Vagina (tissue), 2 donors: ENCODE measurements at places on chromosomes 11 and 22. TPM values are rescaled to one million over a fixed set of nuclear protein-coding genes. Genes with fewer than 3 reads are reported as not detected.

The GLB1L3 gene
- 2.2 TPM for total RNA-seq

The NNMT gene
- total RNA-seq: 898 TPM

The ALKBH3 gene
- 33.4 TPM for total RNA-seq

The PARVG gene
- total RNA-seq: 29.5 TPM

The NCAM1 gene
- total RNA-seq: 33.6 TPM

The RAB3IL1 gene
- total RNA-seq: 32.2 TPM

DNA sequence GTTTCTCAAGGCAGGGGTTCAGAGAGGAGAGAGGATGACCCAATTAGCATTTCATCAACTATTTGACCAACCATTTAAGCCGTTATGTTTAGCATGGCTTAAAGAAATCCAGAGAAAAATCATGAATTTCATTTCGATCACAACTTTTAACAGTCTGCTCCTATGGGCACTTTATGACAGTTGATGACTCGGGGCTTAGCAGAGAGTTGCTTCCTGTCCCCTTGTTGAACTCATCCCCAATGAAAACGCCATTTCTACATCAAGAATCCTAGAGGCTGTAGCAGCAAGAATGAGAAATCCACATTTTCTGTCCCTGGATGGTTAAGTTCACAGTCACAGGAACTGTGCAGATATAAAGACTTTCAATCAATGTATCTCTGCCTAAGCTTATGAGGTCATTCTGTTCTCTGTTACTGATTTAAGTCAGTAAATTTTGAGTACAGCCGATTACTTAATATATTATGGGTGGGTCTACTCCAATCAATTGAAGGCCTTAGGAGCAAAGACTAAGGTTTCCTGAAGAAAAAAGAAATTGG lies 81.1 kb downstream of the BDNF start:
- DNase-seq: no peak

DNA sequence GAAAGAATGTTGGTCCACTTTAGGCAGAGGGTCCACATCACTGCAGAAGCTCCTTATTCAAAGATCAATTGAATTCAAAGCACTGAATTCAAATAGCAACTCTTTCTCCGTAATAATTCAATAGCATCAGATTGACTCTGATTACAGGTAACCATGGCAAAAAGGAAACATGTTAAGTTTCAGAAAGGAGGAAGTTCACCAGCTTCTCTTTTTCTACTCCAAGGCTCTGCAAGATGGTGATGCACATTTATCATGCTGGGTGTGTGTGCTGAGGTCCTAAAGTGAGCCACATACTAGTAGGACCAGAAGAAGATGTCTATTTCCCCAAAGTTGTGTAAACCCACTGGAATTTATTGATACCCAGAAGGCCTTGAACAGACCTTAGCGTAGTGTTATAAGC lies 18.0 kb upstream of the DRD2 start:
- no peak for DNase-seq

DNA sequence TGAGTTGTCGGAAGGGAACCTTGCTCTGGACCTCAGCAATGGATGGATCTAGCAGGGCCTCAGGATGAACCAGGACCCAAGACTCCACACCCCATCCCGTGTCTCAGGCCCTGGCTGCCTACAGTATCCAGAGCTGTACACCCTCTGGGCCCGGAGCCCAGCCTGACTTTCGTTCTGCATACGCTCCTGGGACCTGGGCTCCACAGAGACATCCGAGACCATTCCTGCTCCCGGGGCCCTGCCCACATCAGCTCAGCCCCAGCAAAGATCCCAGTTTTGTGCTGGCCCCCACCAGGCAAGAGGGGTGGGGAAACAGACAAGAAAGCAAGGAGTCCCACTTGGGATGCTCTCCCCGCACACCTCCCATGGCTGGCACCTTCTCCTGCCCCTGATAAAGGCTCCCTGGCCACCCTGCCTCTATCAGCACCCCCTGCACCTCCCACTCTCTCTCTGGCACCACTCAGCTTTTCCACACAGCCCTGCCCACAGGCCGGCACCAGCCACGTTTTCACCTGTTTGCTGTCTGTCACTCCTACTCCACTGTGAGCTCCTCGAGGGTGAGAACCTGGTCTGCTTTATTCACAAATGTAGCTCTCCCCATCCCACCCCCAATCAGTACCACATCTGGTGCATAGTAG lies 64.5 kb upstream of the TCF20 start:
- no peak for DNase-seq

DNA sequence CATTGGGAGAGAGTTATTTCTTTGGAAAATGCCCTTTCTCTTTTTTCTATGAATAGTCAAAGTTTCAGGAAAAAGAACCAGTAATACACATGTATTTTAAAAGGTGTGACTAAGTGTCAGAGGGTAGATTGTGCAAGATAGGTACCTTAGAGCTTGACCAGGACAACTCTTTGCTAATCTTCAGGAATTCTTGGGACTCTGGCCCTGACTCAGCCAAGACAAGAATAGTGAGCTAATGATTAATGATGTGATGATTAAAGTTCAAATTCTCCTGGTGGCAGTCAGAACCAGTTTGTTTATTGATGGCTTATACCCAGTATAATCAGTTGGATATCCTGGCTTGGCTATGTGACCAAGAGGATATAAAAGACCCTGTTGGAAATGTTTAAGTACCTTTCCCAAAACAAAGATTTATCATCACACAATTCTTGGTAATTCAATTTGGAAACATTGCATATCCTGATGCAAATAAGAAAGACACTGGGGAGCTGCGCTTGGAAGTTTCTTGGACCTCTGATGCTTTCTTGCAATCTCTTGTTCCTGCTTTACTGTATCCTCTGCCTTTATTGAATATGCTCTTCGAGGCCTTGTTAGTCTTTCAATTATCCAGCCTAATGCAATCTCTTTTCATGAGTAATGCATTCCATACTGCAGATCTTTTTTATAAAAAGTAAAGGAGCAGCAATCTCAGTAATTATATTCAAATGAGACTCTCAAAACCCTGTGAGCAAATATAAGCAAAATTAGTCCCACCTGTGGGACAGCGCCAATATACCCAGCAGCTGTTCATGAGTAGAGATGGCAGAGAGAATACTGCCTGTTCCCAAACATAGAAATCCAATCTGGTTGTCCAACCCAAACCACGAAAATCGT lies 48.0 kb upstream of the CEP126 start:
- DNase-seq: no peak

- DNase-seq: no peak
These were observed 266.7 kb upstream of the CTSC start for GRCh38 chr11:88604260-88604659.

DNA sequence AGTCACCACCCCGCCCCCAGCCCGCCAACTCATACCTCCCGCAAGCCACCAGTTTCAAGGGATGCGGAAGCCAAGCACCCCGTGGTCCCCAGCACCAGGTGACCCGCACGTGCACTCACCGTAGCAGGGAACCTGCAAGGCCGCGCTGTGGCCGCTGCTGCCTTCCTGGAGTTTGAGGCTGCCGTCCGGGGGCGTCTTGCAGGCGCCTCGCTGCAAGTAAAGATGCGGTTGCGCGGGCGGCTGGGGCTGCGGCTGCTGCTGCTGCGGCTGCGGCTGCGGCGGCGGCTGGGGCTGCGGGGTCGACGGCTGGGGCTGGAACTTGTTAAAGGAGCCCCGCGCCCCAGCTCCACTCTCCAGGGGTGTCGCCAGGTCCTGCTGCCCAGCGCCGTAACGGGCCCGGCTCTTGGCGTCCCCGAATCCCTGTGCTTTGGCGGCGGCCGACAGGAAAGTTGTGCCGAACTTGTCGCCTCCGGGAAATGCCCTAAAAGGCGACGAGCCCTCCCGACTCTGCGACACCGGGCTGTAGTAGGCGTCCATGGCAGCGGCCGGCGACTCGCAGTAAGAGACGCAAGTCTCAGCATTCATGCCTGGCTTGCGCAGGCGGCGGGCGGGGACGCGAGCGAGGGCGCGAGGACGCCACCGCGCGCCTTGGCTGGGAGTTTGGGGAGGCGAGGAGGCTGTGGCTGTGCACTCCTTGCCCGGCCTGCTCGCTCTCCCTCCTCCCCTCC lies at the start of gene ALX4:
TSS of gene ALX4 (minus strand) at position 662 of the 728 bp plus-strand sequence. CDS start at position 585, 77 bp downstream.
- no peak for DNase-seq

GRCh38 chr11:128724891-128725611 lies 31.2 kb downstream of the FLI1 start:
- DNase-seq: no peak

DNA sequence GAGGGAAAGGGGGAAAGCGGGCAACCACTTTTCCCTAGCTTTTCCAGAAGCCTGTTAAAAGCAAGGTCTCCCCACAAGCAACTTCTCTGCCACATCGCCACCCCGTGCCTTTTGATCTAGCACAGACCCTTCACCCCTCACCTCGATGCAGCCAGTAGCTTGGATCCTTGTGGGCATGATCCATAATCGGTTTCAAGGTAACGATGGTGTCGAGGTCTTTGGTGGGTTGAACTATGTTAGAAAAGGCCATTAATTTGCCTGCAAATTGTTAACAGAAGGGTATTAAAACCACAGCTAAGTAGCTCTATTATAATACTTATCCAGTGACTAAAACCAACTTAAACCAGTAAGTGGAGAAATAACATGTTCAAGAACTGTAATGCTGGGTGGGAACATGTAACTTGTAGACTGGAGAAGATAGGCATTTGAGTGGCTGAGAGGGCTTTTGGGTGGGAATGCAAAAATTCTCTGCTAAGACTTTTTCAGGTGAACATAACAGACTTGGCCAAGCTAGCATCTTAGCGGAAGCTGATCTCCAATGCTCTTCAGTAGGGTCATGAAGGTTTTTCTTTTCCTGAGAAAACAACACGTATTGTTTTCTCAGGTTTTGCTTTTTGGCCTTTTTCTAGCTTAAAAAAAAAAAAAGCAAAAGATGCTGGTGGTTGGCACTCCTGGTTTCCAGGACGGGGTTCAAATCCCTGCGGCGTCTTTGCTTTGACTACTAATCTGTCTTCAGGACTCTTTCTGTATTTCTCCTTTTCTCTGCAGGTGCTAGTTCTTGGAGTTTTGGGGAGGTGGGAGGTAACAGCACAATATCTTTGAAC lies 6.8 kb downstream of the MALAT1 start:
- DNase-seq: no peak

- DNase-seq: no peak
These were observed 25.5 kb downstream of the CTNND1 start for GRCh38 chr11:57787006-57787604.

DNA sequence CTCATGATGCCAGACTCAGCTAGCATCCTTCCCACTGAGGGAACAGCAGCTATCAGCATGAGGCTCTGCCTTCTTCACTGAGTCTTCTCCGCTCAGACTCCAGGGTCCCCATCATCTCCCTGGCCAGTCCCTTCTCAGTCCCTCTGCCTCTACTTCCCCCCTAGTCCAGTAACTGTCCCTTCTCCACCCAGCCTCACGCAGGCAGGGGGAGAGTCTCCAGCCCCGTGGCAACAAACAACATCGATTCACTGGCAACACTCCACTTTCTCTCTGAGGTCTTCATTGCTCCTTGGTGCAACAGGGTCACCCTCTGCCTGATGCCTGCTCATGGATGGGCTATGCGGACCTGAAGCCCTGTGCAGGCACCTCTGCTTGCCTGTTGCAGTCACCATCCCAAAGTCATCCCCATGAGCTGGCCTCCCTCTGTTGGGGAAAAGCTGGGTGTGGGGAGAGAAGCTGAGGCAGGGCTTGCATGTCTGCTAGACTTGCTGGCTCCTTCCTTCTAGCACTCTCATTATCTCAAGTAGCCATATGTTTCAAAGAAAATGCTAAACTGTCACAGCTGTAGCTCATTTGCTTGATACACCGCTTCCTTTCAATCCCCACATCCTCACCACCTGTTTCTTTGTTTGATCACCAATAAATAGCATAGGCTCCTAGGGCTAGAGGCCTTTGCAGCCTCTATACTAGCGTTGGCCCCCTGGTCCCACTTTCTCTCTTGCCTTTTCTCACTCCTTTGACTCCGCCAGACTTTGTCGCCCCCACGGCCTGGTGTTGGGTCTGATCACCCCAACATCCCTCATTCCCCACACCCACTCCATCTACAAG lies 4.3 kb upstream of the BCR start:
- no peak for DNase-seq

GRCh38 chr11:72313912-72314598 lies 70.1 kb upstream of the PHOX2A start:
- DNase-seq: no peak

GRCh38 chr11:67071420-67072284 lies 15.0 kb downstream of the RHOD start:
- DNase-seq: no peak

DNA sequence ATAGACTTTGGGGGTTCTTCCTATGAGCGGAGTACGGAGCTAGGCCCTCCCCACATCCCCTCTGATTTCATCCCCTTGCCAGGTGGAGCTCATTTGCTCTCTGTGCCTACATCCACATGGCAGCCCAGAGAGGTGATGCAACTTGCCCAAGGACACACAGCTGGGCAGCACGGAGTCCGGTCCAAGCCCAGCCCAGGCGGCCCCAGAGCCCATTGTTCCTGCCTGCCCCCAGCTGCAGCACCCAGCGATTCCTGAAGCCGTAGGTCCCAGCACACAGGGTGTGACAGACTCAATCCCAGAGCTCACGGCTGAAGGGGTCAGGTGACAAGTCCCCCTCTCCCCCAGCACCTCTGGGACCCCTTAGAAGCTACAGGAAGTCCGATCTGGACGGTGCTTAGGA lies 22.2 kb upstream of the RFPL3 start:
- DNase-seq: peak; percentile 77

- no peak for DNase-seq
These were observed 242.8 kb downstream of the LUZP2 start for GRCh38 chr11:24739637-24740036.
